ENCODE measurements at places on chromosomes 7 and 10. TPM values are rescaled to one million over a fixed set of nuclear protein-coding genes. Genes with fewer than 3 reads are reported as not detected.

GRCh38 chr10:130507461-130507860, 371.3 kb downstream of the GLRX3 start:
- H3K36me3 ChIP-seq = no peaks in the 10 kb centered on the region
- peaks cover 5% of the 10 kb centered on the region for H3K27me3 ChIP-seq
- H3K4me1 ChIP-seq = no peaks in the 10 kb centered on the region
- no peak overlapping the region for H3K4me3 ChIP-seq
- no peak overlapping the region for H3K27ac ChIP-seq

- H3K36me3 ChIP-seq = no peaks in the 10 kb centered on the region
- H3K27me3 ChIP-seq = no peaks in the 10 kb centered on the region
- H3K27ac ChIP-seq = no peak overlapping the region
- H3K4me3 ChIP-seq = no peak overlapping the region
- DNase-seq = no peak
Observed at GRCh38 chr7:1129431-1129830, 30.6 kb downstream of the ZFAND2A start.

DNA sequence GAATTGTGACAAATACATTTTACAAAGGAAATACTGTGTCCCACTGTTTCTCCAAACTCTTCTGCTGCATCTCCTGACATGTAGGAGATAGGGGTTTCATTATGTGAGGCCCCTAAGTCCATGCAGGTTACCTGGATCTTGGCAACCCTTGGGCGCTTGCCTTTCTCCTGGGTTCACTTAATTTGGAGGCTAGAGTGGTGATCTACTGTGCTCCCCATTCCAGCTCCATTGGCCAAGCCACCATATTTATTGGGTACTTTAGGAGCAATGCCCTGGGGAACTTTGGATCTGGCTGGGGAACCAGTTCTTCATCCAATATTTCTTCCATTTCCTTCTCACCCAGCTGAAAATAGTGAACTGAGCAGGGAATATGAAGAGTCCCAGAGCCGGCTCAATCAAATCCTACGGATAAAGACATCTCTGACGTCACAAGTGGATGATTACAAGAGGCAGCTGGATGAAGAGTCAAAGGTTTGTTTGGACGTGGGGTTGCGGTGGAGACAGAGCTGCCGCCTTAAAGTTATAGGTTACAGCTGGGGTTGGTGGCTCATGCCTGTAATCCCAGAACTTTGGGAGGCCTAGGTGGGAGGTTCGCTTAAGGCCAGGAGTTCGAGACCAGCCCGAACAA, 18.5 kb downstream of the MYH16 start:
- no peak overlapping the region for H3K4me3 ChIP-seq
- H3K27ac ChIP-seq = no peak overlapping the region
- no peaks in the 10 kb centered on the region for H3K36me3 ChIP-seq

DNA sequence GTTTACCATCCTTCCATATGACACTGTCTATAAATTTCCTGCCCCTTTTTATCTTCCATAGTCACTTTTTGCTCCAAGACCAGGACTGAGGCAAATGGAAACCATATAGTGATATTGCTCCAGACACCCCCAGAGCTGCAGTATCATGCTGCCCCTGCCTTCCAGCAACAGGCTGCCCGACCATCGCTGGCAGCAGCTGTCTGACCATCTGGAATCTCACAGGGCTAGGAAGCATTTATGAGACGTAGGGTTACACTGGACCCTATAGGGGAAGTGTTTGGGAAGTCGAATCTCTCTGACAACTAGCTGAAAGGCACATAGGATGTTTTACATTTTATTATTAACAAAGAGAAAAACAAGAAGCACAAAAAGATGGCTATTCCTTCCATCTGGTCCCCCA, 19.4 kb downstream of the ENO4 start:
- no peaks in the 10 kb centered on the region for H3K36me3 ChIP-seq
- no peak for DNase-seq
- no peak overlapping the region for H3K4me3 ChIP-seq

The GARIN1A gene
- 1.2 TPM for total RNA-seq

The CCDC172 gene
- total RNA-seq = not detected

The CALY gene
- total RNA-seq = 1.9 TPM
